Activated CD4-positive, alpha-beta T cell treated with anti-CD3 and anti-CD28 coated beads for 1 hour (primary cell): ENCODE measurements at places on chromosomes 7 and 10.

DNA sequence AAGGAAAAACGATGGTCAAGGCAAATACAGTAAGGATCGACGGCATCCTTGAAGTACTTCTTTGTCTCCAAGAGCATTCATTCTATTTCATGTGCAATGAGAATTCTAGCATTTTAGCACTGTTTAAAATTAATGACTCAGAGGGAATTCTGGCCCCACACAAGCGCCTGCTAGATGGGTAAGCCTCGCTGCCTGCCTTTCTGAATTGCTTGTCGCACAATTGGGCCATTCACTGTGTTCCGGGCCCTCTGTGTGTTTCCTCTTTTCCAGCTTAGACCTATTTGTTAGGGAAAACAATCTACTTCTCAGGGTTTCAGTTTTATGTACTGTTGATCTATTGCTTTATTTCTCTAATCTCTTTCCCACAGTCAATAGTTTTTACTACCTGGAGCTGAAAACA, 204.7 kb upstream of the ZNF32 start:
- no peak for DNase-seq

DNA sequence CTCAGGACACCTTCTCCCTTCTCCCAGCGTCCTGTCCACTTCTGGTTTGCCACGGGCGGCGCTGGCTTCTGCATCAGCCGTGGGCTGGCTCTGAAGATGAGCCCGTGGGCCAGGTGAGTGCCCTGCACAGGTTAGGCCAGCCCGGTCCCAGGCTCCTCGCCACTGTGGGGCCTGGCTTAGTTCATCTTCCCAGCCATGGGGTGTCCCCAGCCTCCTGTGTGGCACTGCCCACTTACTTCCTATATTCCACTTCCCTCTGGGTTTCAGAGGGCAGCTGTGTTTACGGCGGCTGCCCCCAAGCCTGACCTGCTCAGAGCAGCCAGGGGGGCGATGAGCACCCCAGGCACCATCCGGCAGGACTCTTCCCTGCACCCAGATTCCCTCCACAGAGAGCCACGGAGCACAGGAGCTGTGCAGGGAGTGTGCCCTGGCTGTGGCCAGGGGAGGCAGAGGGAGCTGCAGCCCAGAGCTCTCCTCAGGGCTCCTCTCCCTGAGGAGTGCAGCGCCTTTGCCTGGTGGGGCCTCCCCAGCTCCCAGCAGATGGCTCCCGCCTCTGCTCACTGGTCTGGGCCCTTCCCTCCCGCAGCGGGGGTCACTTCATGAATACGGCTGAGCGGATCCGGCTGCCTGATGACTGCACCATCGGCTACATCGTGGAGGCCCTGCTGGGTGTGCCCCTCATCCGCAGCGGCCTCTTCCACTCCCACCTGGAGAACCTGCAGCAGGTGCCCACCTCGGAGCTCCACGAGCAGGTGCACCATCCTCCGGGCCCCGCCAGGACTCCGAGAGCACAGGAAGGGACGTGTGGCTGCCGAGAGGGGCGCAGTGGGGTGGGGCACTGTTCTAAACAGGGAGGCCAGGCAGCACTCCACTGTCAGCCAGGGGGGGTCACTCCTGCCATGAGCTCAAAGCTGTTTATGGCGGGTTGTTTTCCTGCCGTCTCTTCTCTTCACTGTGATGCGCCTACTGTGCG, 6.4 kb downstream of the LFNG start:
- DNase-seq, result no peak

DNA sequence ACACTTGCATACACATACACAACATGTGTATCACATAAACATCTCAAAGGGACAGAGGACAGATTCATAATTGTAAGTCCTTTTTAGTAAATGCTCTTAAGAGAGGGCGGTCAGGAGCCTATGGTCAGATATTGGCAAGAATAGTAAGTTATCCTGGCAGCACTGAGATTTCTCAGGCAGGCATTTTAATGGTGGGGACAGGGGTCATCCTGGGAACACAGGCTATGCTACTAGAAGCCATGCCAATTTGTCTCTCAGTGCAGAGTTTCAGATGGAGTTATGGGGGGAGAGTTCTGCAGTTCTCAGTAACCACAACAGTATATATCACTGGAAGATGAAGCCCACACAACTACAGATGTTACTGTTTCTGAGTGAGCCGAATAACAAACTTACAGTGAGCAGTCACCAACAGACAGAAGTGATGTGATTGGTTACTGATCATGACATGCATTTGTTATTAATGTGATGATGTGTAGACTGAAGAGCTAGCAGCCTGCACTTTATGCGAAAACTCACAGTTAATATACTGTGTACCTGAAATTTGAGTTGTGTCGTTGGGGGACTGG, 16.4 kb downstream of the ZNF487 start:
- DNase-seq, result no peak

DNA sequence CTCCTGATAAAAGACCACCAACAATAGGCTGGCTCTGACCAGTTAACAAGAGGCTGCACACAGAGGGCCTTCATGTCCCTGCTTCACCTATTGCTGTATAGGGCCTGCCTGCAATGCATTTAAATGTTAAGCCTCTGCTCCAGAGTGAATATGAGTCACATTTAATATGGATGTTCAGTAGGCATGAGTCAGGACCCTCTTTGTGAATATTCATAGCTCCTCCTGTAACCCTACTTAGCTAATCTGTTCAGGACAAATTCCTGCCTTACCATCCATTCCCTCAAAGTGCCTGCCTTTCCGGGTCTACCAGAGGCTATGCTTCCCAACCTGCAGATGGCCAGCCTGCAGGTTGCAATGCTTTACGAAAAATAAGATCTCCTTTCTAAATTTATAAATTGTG, 32.5 kb downstream of the ARHGAP22 start:
- DNase-seq, result no peak

DNA sequence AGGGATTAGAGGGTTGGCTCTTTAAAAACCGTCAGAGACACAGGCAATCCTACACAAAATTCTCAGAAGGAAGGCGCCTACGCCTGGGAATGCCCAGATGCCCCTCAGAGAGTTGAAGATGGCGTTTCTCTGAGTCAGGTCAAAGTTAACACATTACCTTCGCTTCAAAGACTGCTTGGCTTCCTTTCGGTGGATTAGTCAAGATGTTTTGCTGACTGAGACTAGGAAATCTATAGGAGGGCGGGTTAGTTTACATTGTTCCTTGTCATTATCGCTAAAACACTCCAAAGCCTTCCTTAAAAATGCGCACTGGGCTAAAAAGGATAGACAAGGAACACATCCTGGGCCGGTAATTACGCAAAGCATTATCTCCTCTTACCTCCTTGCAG, 995 bp upstream of the CFTR start:
- no peak for DNase-seq

GRCh38 chr10:14665865-14666857, 108.5 kb downstream of the FAM107B start:
- no peak for DNase-seq

DNA sequence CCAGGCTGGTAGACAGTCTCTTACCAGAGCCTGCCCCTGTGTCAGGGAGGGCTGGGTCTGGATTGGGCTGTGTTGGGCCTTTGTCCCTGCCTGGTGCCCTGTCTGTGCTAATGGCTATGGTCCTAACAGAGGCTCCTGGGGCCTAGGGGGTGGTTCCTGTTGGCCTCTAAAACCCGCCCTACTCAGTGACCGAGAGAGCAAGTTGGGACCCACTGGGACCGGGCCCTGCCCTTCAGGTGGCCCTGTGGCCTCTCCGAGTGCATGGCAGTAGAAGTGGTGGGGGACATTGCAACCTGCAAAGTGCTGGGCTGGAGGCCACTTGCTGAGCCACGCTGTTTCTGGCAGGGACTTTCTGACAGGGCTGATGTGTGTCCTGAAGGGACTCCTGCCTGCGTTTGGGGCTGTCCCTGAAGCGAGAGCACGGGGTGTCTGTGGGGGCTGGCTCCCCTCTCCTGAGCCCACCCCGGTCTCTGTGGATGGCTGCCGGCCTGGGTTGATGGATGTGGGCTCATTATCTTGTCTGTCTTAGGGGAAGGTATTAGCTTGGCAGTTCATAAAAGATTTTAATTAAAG, 56.2 kb downstream of the GLRX3 start:
- no peak for DNase-seq

DNA sequence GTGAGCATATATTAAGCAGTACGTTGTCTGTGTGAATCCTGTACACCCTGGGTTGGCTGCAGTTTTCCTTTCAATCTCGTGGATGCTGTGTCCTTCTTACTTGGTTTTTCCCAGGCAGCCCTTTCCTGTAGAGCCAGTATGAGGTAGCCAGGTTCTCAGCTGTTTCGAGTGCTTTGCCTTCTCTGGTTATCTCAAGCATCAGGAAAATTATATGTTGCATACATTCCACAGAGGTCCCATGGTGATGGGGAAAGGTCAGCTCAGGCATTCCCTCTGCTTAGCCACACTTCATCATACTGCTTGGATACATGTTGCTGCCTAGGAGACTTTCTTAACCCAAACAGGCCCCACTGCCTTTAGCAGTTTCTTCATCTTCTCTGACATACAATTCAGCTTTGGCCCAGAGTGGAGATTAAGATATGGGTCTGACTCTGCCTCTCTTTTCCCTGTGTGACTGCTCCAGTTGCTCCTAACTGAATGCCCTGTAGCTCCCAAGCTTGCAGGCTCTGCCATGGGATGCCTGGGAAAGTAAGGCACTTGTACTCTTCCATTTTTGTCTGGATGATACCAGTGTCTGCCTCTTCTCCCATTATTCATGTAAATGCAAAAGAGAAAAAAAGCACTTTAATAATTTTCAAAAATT, 11.3 kb downstream of the GNAI1 start:
- no peak for DNase-seq
